HT1080 (cell line): ENCODE measurements at places on chromosomes 2 and 18. TPM values are rescaled to one million over a fixed set of nuclear protein-coding genes. Genes with fewer than 3 reads are reported as not detected.

DNA sequence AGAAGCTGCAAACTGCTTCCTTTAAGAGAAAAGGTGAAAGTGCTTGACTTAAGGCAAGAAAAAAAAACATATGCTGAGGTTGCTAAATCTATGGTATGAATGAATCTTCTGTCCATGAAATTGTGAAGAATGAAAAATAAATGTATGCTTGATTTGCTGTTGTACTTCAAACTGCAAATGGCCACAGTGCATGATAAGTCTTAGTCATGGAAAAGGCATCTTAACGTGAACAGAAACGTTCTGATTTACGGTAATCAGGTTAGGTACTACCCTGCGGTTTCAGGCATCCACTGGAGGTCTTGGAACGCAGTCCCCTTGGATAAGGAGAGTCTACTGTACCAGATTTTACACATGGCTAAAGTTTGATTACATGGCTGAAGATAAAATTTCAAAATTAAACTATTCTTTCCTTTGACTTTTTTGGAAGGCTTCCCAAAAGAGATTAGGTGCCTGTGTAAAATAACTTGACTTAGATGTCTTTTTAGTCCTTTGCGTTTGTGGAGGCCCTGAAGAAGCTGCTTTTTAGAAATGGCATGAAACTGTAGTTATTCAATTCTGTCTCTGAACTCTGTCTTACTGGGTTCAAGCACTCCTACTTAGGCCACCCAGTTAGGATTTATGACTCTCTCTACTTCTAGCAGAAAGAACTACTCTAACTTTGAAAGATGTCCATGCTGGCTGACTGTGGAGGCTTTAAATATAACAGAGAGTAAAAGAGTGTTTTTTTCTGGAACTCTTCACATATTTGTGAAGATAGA lies 35.9 kb upstream of the SCN9A start:
- peak; percentile 65 for DNase-seq

DNA sequence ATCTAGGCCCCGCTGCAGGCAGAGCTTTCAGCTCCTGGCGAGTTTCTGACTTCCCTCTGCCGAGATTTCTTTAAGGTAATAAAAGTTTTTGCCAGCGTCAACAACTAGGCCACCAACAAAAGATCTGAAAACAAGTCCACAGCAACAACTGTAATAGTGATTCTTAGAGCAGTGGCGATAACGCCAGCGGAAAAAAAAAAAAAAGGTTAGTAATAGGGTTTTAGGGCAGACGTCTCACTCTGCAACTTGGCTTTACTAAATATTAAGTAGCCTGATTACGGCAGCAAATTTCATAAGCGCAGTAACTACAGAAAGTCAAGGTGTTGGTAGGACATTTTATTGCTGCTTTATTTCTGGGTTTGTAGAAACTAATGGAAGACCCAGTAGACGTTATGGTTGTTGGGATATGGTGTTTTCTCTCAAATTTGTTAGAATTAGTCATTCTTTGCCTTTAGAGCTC lies 481 bp downstream of the SLC30A6 start:
- DNase-seq, result no peak

G6PC2 gene
- not detected in 2 replicates for total RNA-seq

- no peak for DNase-seq
Measured at GRCh38 chr2:208579678-208580077, 173.1 kb downstream of the PTH2R start.

DNA sequence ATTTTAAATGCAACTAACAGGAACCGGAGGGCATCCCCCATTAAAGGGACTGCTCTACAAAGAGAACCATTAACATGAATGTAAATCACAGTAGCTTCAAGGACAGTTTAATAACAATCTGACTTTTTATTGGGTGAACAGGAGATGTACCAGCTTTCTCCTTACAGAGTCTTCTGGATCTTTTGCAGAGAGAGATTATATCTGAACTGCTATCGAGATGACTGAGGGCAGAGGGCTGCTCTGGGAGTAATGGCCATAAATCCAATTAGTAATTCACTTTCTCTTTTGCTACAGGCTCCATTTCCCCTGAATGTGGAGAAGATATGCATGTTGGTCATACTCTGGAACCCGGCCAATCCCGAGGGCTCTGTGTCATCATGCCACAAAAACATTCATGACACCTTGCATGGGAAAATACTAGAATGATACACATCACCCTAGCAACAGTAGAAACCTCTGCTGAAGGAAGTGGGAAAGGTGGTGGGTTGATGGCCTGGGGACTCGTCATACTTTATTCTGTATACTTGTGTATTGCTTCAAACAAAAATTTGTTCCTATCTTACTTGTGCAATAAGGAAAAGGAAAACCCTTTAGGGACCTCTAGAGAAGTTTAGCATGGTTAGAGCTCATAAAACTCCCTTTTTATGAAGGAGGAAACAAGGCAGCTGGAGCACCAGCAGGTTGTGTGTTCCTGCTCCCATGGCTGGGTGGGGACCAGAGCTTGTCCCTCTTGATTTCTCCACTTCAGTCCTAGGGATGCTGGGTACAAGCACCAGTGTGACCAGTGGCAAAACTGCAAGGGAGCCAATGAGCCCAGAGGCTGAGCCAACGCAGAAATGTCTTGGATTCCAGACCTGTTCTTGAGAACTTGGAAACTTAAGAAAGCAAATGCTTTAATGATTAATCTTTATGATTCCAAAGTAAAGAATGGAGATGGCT lies 26.0 kb downstream of the CTAGE1 start:
- DNase-seq, result peak; percentile 97

ADGRF3 gene
- not detected in 2 replicates for total RNA-seq

COL5A2 gene
- total RNA-seq, result 0.66 and 1.0 TPM in 2 replicates

- no peak for DNase-seq
Measured at GRCh38 chr2:8966123-8966908, 37.2 kb downstream of the MBOAT2 start.

ZBTB7C gene
- 0.05 TPM in 1 of 2 replicates, not detected in the other for total RNA-seq

DNA sequence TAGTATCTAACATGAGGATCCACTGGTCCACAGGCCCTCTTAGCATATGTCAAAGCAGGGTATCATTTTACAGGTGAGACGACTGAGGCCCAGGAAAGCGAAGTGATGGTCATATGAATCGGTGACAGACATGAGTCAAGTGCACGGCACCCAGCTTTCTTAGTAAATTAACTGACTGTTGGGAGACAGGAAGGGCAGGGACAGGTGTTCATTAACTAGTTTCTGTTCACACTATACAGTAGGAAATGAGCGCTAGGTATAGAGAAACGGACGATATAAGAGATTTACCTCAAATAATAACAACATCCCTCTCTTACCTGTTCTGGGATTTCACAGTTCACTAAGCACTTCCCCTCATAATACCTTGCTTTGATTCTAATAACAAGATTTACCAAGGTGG lies 1.7 kb upstream of the SMARCAL1 start:
- DNase-seq, result no peak

DNA sequence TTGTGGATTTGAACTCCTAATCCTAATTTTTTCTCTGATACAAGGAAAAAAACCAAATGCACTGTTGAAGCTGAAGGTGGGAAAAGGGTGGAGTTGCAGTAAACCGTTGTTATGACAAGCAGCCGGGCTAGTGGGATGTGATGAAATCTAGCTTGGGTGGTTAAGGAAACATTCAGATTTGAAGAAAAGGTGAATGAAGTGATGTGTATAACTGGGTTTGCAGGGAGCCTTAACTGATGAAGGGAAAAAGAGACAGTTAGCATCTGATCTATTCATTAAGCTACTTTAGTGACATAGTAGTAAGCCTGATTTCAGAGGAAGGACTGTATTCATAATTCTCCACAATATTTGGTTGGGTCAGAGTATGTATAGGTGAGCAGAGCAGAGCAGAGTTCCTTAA lies 3.5 kb downstream of the EML6 start:
- DNase-seq, result no peak

DNA sequence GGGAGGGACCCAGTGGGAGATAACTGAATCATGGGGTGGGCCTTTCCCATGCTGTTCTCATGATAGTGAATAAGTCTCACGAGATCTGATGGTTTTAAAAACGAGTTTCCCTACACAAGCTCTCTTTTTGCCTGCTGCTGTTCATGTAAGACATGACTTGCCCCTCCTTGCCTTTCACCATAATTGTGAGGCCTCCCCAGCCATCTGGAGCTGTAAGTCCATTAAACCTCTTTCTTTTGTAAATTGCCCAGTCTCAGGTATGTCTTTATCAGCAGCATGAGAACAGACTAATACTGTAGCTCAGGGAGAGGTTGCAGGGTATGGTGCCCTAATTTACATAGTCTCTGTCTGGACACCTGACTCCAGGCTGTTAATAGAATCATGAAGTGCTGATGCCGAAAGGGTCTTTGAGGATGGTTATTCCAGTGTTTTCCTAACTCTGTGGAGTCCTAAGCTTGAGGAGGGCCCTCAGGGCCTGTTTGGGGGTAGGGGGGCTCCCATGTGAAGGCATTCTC lies 343.2 kb downstream of the ALK start:
- DNase-seq, result no peak

DNA sequence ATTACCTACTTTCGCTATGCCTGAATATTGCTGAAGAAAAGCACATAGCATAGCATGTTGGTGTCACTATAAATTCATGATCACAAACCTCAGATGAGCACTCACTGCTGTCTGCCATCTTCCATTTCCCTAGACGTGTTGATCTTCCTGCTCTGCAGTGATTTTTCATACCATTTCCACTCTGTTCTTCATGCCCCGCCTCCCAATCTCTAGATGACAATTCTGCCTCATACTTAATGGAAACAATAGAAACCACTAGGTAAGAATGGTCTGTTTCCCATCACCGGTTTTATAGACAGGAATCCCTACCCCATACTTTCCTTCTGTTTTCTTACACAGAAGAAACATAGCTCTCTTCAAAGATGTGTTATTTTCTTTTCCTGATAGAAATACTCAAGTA lies 63.8 kb downstream of the PIK3C3 start:
- DNase-seq, result no peak

GRCh38 chr2:43925431-43925830 lies 70.4 kb downstream of the LRPPRC start:
- DNase-seq, result no peak

- DNase-seq, result no peak
Measured at GRCh38 chr2:221439761-221440479, 132.2 kb downstream of the EPHA4 start.

GRCh38 chr2:234765279-234765678 lies 186.5 kb upstream of the SH3BP4 start:
- no peak for DNase-seq

DNA sequence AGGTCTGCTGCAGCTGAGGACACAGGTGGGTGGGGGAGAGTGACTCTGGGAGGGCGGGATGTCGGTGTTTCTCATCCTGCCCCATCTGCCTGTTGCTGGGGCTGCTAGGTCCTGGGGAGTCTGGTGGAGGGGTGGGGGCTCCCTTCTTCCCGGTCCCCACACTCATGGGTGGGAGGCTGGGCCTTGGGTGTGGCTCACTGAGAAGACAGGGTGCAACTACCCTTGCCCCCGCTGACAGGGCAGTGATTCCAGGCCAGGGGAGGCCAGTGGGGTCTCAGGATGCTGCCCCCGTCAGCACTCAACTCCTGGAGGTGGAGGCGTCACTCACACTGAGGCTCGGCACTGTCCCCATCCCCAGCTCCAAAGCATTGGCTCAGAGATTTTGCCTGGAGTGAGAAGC lies 7.7 kb upstream of the NFATC1 start:
- no peak for DNase-seq

GRCh38 chr2:61970807-61971556 lies 65.5 kb downstream of the COMMD1 start:
- DNase-seq, result no peak
